ENCODE measurements at places on chromosomes 1 and 21.

DNA sequence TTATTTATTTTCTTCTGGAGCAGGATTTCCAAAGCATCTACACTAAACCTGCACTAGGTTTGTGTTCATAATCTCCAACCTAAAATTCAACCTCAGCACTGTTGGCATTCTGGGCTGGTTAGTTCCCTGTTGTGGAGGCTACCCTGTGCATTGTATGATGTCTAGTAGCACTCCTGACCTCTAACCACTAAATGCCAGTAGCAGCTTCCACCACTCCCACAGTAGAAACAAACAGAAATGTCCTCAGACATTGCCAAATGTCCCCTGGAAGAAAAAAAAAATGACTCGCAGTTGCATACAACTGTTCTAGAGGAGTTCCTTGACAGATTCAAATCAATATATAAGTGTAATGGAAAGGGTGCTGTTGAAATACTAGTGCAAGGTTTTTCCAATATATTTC lies 18.9 kb downstream of the GRIK1 start:
- DNase-seq: no peak

GRCh38 chr1:1371746-1372711 lies 3.0 kb downstream of the AURKAIP1 start:
- DNase-seq: peak; percentile 83

DNA sequence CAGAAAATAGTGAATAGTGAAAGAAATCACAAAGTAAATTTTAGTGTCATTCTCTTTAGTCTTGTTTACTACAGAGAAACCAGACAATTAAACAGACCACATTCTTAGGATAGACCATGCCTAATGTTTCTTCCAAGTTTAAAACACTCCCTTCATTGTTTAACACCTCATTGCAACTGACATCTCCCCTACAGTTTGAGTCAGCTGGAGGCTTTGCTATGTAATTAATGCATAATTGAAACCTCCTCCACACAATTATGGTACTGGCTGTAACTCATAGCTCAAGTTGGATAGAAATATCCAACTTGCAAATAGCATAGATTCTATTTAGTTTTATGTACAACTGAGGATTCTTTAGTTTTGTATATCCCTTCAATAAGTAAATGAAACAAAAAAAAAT lies 35.2 kb upstream of the B3GALT2 start:
- DNase-seq: no peak

DNA sequence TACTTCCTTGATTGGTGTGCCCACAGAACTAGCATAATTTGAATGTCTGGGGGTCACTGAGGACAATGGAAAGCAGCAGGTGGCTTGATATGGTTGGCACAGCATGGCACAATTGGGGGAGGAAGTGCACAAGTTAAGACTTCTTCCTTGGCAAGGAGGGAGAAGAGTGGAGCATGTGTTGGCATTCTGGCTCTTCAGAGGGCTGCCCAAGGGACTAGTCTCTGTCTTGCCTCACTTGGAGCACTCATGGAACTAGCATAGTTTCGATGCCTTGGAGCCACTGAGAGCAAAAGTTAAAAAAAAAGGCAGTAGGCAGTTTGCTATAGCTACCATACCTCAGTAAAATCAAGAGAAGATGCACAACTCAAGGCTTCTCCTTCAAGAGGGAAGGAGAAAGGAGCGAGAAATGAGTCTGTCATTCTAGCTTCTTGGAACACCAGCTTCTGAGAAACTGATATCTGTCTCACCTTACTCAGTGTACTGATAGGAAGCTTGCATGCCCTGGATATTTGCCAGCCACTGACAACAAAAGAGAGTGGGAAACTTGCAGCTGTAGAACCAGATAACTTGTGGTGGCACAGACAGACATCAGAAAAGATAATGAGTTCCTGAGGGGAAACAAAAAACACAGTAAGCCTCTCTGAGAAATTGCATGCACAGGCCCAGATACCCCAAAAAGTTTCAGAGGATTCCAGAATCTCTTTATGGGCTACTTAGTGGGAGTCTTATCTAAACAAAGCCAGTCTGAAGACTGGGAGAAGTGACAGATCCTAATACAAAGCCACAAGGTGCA lies 207.5 kb upstream of the SAMSN1 start:
- DNase-seq: peak; percentile 99

GRCh38 chr1:68506386-68506785 lies 9.5 kb upstream of the DEPDC1 start:
- no peak for DNase-seq

DNA sequence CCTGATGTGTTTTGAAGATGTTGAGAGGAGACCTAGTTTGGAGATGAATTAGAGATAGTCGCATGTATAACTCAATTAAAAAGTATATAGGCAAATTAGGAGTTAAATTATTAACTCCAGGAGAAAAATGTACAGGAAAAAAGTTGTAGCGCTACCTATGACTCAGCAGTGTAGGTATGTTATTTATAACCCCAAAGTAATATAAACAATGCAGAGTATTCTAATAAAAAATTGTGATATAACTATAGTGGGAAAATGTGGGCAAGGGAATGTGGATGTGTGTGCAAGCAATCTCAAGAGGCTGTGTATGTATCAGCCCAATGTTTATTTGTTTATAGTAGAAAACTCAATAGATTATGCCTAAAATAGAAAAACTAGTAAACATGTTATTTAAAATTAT lies 144.5 kb downstream of the BRINP2 start:
- DNase-seq: no peak

DNA sequence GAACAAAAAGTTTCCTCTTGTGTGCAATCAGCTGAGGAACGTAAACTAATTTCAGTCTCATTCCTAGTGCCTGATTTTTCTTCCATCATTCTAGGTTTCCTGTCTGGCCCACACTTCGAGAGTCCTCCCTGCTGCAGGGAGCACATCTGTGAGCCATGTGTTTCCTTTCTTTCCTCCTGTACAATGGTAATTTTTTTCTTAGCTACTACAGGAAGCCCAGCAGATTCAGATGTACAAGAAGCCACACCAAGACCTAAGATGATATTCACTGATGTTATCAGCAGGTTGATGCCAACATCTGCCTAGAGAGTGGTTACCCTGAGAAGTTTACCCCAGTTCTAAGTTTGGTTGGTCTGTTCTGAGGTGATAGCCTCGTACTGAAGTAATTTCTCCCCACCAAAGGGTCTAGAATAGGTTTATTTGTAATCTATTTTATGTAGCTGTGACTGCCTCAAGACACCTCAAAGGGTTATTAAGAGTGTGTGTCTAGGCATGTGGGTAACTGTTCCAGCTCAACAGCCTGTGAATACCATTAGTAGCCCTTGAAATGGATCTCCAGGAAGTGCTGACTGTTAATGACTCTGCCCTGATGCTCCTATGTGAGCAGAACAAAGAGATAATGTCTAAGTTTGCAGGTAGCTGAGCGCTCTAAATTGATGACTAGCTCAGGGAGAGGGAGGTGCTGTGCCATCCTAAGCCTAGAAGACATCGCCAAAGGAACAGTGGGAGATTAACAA lies 31.7 kb upstream of the CLDN14 start:
- DNase-seq: no peak

DNA sequence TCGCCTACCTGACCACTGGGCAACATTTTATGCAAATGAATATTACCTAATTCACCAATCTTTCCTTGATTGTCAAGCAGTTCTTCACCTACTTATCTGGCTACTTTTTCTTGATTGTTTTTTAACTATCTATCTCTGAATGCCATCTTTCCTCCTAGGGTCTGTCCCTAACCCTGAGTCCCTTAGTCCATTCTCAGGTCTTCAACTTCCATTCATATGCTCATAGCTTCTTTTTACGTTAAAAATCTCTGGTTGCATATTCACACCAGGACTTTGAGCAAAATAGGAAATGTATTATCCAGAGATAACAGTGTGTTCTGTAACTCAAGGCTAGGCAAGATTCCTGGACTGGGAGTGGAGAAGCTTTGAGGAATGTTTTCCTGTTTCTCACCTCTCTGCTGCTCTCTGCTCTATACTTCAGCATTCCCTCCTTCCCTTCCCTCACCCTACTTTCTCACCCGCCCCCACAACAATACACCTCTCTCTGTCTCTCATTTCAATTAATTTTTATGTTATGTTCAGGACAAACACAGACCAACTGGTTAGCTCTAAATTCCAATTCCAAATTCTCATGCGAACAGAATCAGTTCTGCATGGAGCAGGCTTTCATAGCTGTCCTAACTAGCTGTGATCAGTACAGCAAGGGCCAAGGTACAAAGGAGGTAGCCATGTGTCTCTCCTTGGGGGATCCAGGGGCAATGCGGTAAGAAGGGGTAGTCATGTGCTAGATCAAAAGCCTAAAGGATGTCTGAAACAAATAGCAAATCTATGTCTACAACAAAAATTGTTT lies 278.4 kb downstream of the USH2A start:
- DNase-seq: no peak

- DNase-seq: no peak
These were observed 60.8 kb downstream of the ARHGEF16 start for GRCh38 chr1:3515272-3515671.

Data from K562 (cell line).